ENCODE measurements at places on chromosomes 7 and 10.

DNA sequence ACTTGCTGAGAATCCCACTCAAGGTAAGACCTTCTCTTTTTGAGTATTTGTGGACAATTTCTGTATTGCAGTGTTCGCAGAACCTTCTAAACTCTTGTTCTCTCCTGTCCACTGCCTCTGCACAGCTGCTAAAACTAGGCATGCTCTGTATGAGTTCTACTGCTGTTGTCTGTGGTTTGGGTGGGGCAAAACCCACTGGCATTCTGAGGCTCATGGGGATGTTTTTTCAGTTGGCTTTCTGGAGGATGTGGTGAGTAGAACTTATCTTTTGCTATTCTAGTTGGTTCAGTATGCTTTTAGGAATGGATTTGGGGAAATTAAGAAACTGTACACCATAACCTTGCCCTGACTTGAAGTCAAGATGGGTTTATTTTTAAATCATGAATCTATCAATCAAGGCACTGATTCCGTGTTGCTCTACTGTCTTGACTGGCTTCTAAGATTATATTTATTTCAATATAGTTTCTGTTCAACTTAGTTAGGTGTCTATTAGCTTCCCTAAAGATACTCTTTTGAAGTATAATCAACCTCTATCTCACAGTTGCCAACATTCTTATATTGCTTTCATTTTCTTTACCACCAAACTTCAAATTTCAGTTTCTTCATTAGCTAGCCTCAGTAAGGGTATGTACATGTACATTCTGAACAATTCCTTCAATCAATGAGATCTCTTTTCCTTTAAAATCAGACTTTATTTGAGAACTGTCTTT, 25.0 kb upstream of the C1GALT1 start:
- DNase-seq = peak; percentile 90

GRCh38 chr7:17206349-17206905, 92.0 kb upstream of the AHR start:
- no peak for DNase-seq

GRCh38 chr7:99837649-99838361, 10.0 kb downstream of the CYP3A43 start:
- peak; percentile 8 for DNase-seq

- DNase-seq = peak; percentile 24
These were observed 441 bp downstream of the FBH1 start for GRCh38 chr10:5890452-5890915.

- peak; percentile 60 for DNase-seq
These were observed 2.7 kb downstream of the IGFBP1 start for GRCh38 chr7:45890902-45891461.

GRCh38 chr10:119454316-119454715, 88.2 kb downstream of the RGS10 start:
- no peak for DNase-seq

GRCh38 chr7:16755397-16755796, 1.8 kb downstream of the TSPAN13 start:
- DNase-seq = peak; percentile 39

DNA sequence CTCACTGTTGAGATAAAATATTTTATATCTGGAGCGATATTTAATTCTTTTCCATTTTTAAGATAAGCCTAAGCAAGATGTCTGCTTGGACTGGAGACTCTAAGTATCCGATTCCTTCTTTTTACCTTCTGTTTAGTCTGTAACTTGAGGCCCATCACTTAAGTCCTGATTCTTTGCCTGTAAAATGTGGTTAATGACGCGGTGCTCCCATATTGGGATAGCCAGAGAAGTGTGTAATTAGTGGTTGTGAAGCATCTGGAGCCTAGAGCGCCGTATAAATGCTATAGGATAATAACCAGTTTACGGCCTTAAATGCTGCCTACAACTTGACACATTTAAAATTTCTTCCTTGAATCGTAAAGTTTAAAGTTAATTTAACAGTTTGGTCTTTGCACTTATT, 132.9 kb downstream of the CHN2 start:
- no peak for DNase-seq

GRCh38 chr7:148773334-148773733, 74.6 kb downstream of the CUL1 start:
- DNase-seq = no peak

DNA sequence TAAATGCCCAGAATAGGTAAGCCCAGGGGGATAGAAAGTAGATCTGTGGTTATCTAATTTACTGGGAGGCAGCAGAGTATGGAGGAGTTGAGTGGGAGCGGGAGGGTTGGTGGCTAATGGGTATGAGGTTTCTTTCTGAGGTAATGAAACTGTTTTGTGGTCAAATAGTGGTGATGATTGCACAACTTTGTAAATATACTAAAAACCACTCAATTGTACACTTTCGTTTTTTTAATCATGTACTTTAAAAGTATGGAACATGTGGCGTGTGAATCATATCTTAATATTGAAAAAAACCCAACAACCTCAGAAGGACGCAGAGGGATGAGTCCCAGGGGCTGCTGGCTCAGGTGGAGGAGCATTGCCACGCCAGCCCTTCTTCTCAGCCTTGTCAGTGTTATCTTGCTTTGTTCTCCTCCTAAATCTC, 118.1 kb downstream of the WDR11 start:
- peak; percentile 9 for DNase-seq

GRCh38 chr10:112314822-112315474, 31.7 kb downstream of the TECTB start:
- DNase-seq = peak; percentile 69

DNA sequence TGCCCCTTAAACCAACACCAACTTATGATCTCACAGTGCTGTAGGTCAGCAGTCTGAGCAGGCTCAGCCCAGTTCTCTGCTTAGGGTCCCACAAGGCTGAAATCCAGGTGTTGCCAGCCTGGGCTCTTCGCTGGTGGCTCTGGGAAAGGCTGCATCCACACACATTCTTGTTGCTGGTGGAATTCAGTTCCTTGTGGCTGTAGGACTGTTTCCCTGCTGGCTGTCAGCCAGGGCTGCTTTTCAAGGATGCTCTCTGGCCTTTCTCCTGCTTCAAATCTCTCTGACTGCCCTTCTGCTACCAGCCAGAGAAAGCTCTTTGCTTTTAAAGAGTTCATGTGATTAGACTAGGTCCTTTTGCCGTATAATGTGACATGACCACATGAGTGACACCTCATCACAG, 15.3 kb downstream of the POLL start:
- no peak for DNase-seq

DNA sequence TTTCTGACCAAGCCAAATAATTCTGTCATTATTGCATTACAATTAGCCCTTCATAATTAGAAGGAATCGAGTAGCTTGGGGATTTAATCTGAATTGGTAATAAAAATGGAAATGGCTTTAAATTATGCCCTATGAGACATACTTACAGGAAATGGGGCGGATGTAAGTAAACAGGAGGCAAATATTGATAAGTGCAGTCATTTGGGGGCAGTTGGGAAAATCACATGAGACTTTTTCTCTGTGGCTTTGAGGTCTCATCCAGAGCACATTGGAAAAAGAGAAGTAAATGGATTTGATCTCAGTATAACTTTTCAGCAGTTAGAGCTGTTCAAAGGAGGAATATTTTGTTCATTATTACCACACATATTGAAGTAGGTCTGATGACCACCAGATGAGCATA, 307.8 kb upstream of the POM121L12 start:
- DNase-seq = no peak

GRCh38 chr7:110775046-110775445, 315.9 kb upstream of the LRRN3 start:
- DNase-seq = peak; percentile 20

- DNase-seq = peak; percentile 9
These were observed 11.1 kb downstream of the HTR7 start for GRCh38 chr10:90846746-90847145.

DNA sequence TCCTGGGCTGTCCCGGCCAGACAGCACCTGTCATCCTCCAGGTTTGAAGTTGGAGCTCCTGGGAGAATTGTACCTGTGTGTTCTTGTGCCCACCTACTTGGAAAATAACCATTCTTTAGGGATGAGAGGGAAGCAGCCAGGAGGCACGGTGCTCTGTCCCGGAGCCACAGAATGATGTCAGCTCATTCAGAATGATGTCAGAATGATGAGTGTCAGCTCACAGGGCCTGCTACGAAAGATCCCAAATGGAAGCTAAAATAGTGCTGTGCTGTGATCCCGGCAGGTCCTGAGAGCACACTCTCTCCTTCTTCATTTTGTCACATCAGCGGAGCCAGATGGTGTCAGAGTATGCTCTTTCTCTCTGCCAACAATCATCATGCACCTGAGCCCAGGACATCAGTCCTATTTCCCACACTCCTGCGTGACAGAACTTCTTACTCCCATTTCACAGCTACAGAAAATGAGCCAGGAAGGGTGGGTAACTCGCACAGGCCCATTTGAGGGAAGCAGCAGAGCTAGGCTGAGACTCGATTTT, 8.3 kb downstream of the ABCA13 start:
- no peak for DNase-seq

GRCh38 chr10:23917251-23917840, 291.6 kb upstream of the KIAA1217 start:
- DNase-seq = no peak

DNA sequence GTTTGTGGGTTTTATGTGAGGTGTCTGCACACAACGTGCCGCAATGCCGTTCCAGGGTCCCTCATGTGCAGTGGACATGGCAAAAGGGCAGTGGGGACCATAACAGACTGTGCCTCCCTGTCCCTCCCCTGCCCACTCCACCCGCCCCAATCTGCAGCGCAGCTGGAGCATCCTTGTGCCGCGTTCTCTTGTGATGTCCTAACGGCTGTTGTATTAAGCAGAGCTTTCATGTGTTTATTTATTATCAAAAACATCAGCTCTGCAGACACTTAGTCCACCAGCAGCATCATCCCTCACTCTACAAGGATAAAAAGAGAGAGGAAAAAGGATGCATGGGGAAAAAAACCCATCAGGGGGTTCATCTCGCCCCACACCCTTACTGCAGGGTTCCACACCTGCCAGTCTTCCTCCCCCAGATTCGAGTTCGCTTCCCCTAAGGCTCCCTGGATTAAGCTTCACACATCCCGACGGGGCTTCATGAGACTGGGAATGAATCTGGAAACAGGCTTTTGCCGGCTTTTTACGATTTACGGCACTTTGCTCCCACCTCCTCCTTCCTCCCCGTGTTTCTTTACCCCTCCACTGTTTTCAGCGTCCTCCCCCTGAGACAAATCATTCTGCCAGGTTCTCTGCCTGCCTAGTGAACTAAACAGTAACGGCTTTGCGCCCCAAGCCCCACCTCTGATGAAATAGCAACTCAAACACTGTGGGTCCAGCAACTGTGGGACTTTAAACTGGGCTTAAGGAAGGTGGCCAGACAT, 301.4 kb downstream of the CAMK1D start:
- no peak for DNase-seq

GRCh38 chr7:2245883-2246675, 4.1 kb downstream of the NUDT1 start:
- no peak for DNase-seq

GRCh38 chr7:85074016-85074415, 112.8 kb downstream of the SEMA3D start:
- no peak for DNase-seq

- peak; percentile 94 for DNase-seq
These were observed 123.7 kb downstream of the TACC2 start for GRCh38 chr10:122112625-122113160.

DNA sequence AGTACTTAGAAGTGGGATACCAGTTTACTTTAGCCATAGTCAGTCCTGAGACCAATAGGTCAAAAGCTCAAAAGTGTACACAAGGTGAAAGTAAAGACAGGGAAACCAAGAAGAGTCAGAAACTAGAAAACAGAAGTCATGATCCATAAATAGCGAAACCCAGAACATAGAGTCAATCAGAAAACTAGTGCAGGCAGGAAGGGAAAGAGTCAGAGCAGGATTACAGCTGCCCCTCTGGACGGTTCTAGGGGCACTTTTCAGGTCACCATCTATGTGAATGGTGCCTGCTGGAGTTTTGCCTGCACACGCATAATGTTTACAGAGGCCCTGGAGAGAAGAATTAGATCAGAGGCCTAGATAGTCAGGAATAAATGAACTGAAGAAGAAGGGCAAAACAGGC, 22.4 kb upstream of the DMTF1 start:
- DNase-seq = no peak

- peak; percentile 73 for DNase-seq
These were observed 1.3 kb upstream of the CUL1 start for GRCh38 chr7:148697256-148698006.

DNA sequence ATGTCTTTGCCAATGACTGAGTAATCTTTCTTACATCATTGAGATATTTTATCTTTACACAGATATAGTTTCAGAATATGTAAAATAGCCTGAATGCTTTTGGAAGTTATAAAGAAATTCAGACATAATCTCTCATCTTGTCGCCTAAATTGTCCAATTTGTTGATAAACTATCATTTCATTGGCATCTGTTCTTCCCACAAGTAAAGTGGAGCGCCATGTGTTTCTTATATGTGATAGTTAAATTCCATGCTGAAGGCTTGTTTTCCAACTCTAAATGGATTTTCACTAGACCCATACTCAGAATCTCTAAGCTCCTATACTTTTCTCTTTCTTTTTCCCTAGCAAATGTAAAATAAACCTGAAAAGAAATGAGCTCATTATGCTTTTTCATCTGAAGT, 640.1 kb upstream of the MBL2 start:
- no peak for DNase-seq

DNA sequence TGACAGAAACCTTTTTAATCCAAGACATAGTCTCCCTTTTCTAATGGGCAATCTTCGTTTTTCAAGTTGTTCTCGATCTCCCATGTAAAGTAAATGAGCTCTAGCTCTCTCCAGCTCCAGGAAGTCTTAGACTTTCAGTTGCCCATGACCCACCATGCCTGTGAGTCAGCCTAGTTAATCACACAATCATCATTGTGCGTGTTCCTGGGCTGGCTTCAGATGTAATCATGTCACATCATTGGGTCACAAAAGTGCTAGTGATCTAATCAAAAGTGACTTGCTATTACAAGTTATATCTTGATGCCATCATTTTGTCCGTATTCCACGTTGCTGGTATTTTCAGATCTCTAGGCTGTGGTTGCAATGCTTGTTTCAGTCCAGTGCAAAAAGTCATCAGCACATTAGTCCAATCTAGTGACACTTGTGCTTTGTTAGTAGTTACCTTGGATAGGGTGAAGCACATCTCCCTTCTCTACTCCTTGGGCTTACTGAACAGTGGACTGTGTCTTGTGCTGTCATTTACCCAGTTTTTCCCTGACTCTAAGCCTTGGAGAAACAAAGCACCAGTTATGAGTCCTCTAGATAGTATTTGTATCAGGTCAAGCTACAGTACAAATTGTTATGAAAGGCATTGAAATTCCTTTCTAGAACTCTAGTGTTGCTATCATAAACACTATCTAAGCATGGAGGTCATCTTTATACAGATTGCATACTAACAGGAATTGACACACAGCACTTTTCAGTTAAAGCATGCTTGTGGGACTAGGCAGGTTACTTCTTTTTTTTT, 316.6 kb downstream of the GFRA1 start:
- DNase-seq = no peak

DNA sequence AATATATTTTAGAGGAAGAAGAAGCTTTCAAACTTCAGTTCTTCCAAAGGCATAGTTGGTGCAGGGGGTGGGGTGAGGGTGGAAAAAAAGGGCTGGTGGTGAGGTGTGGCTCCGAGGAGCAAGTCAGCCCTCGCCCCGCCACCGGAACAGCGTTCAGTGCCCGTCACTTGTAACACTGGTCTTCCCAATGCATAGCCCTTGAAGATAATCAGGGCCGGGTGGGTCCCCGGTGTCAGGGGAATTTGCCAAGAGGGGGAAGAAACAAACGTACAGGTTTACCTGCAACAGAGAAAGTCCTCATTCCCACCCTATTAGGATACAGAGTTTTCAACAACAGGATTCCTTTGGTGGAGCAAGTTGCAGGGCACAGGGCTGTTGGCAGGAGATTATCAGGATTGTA, 1.5 kb downstream of the SVOPL start:
- no peak for DNase-seq
